ENCODE measurements at places on chromosomes 11 and 22.

DNA sequence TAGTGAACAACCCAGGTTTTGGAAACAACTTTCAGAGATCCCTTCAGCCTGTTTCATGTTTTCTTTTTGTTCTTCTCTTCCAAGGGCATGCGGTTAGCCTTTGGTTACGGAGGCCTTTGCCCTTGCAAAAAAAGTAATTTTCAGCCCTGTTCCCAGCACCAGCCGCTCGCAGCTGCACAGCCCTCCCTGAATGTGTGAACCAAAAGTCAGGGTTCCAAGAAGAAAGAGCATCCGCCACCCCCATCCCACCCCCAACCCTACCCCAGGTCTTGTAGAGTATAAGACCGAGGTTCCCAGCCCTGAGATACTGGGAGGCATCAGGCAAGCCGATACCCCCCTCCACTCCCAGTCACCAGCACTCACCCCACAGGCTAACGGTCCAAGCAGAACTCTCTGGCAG lies 56.4 kb downstream of the IGLL1 start:
- no peak for DNase-seq

GRCh38 chr22:41805639-41806038 lies 5.2 kb downstream of the CCDC134 start:
- DNase-seq, result no peak

DNA sequence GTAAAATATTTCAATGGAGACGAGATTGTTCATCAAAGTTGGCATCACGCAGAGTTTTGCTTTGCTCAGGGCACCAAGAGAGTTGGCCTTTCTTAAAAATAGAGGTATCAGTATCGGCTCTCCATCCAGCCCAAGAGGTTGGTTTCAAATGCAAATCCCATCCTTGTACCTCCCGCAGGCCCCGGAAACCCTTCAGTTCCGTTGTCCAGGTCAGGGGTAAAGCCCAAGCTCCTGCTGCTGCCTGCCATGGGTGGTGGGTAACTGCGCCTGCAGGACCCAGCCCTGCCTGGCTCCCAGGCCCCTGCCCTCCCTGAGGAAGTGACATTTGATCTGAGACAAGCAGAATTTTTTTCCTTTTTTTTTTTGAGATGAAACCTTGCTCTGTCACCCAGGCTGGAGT lies 49.3 kb upstream of the RTL6 start:
- DNase-seq, result no peak

DNA sequence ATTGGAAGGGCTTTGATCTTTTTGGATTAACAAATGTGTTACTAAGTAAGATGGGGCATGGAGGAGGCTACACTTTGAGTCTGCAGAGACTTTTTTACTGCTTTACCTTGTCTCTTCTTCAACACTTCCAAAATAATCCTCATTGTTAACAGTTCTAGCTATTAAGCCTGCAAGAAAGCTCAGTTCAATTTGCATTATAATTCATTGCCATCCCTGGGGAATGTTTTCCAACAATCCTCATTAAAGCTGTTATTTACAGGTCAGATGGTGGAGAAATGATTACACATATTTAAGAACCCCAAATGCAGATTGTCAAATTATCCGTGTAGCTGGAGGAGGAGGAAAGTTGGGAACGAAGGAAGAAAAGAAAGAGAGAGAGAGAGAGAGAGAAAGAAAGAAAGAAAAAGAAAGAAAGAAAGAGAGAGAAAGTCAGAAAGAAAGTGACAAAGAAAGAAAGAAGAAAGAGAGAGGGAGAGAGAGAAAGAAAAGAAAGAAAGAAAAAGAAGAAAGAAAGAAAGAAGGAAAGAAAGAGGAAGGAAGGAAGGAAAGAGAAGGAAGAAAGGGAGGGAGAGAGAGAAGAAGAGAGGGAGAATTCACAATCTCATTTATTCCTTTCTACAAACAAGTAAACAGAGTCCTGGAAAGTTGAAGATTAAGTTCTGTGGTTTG lies 443.9 kb downstream of the INSC start:
- no peak for DNase-seq

- no peak for DNase-seq
Measured at GRCh38 chr11:34890089-34890488, 26.1 kb downstream of the APIP start.

DNA sequence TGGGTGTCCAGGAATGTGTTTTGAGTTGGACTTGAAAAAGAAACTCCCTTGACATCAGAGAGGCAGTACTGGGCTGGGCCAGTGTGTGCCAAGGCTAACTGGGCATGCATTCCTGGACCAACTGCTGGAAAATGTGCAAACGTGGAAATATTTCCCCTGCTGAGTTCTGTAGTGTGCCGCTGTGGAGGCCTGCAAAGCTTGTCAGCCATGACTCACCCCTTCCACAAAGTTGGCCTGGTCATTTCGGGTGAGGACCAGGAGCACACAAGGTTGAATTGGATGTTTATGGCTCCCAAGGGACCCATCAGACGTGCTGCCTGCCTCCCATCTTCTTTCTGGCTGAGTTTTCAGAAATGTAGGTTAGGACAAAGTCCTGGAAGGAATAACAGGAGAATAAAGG lies 513.1 kb downstream of the MIAT start:
- DNase-seq, result no peak

GRCh38 chr11:72069200-72069599 lies 11.1 kb downstream of the NUMA1 start:
- no peak for DNase-seq

DNA sequence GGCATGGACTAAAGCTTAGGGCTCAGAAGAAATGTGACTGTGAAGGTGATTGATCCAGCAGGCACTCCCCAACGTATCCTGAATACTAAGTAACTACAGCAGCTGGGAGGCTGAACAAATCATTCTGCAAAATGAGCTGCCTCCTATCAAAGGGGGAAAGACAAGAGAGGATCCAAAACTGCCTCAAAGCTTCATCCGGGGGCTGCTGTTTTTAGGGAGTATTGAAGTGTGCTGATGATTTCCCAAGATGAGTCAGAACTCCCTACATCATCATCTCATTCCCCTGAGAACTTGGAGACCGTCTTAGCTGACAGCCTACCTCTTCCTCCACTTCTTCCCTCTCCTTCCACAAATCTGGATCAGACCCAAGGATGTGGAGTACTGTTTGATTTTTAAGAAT lies 108.4 kb upstream of the GRAMD1B start:
- DNase-seq, result no peak

DNA sequence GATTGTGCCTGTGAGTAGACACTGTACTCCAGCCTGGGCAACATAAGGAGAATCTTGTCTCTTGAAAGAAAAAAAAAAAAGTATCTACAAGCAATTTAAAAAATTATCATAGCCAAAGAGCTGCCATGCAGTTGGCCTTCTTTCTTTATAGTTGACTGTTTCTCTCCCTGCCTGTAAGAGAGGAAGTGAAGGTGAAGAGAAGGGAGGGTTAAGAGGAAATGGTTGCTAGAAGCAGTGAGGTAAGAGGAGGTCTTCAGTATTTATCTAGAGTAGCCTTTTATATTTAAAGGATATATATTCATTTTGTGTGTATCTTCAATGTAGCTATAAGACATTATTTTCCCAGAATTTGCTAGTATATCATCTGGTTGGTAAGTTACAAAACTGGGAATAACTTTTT lies 217.9 kb downstream of the TMEM135 start:
- DNase-seq, result no peak

- DNase-seq, result no peak
Measured at GRCh38 chr22:25406510-25407210, 157.8 kb upstream of the GRK3 start.

DNA sequence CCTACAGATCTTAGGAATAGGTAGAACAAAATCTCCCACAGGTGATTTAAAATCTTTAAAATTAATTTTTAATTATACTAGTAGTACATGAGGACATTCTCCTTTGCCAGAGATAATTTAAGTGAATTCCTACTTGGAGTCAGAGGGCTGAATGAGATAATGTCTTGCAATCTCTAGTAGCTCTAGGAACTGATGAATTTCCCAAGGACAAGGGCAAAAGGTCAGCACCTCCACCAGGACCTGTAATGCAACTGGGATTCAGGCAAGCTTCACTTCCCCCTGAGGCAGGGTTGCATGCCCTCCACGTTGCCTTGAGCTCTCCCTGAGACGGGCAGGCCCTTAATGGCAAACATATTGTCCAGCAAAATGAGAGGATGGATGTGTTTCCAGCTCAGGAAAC lies 330.3 kb upstream of the PITPNB start:
- DNase-seq, result no peak

Measured in stimulated activated CD4-positive, alpha-beta T cell treated with anti-CD3 and anti-CD28 coated beads, Interleukin-4, amount 100 ng/mL, for 48 hours (primary cell).